H9 (cell line): ENCODE measurements at places on chromosomes 3 and 15.

DNA sequence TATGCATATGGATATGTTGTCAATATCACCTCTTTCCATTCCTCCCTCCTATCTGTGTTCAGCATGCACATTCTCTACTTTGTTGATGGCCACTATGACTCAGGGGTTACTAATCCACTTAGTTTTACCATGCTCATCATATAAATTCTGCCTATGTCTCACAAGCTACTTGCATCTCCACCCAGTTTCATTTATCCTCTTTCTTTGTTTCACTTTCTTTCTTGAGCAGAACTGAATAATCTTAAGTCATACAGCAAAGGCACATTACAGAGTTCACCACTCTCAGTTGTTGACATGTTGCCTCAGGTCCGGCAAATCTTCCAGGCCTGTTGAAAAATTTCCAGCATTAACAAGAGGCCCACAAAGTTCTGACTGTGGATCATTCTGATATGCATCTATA is 71.5 kb downstream of the SSR3 start:
- no peaks in the 10 kb centered on the region for H3K4me1 ChIP-seq
- H3K36me3 ChIP-seq: no peaks in the 10 kb centered on the region
- no peaks in the 10 kb centered on the region for H3K27me3 ChIP-seq
- H3K27ac ChIP-seq: no peak overlapping the region
- no peak for DNase-seq

GRCh38 chr15:78105476-78106241 is 13.3 kb downstream of the SH2D7 start:
- H3K4me1 ChIP-seq: no peaks in the 10 kb centered on the region
- H3K4me3 ChIP-seq: no peak overlapping the region
- no peaks in the 10 kb centered on the region for H3K27me3 ChIP-seq
- H3K27ac ChIP-seq: no peak overlapping the region
- no peak for DNase-seq

GRCh38 chr3:18739099-18739433 is 313.9 kb upstream of the SATB1 start:
- H3K4me1 ChIP-seq: no peaks in the 10 kb centered on the region
- H3K36me3 ChIP-seq: no peaks in the 10 kb centered on the region
- no peak overlapping the region for H3K27ac ChIP-seq
- DNase-seq: no peak
- no peak overlapping the region for H3K4me3 ChIP-seq

DNA sequence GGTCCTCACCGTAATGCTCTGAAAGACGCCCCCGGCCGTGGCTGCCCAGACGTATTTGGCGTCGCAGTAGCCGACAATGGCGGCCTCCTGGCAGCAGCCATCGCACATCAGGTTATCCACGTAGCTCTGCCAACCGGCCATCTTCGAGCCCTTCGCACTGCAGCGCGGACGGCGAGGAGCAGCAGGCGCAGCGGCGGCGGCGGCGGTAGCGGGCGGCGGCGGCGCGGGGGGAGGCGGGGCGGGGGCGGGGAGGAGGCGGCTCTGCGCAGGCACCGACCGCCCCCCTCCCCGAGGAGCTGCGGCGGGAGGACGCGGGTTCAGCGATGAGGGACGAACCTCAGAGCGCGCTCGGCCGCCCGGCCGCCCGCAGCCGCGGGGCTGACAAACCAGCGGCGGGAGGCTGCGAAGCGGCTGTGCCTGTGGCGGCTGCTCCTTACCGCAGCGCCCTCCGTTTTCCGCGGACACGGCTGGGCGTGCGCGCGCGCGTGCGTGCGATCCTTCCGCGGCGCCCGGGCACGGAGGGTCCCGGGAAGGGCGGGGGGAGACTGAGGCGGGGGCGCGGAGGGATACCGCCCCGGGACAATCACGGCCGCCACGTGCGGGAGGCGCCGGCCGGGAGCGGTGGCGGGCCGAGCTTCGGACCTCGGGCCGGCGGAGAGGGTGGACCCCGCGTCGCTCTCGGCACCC is at the start of gene PFN2:
PFN2 (minus strand) TSS at position 180 of the 687 bp plus-strand sequence; CDS start at position 141, 39 bp downstream.
- peak; percentile 76 for DNase-seq
- H3K4me1 ChIP-seq: peaks cover 2% of the 10 kb centered on the region; the same call in 1 of the 2 replicates
- H3K36me3 ChIP-seq: peaks cover 18% of the 10 kb centered on the region
- no peaks in the 10 kb centered on the region for H3K27me3 ChIP-seq
- peak within 1 kb of the TSS; percentile 96 for H3K27ac ChIP-seq
- H3K4me3 ChIP-seq: peak within 1 kb of the TSS; percentile 96

GRCh38 chr3:15667484-15667883 is 65.9 kb downstream of the BTD start:
- H3K27me3 ChIP-seq: no peaks in the 10 kb centered on the region
- no peak overlapping the region for H3K27ac ChIP-seq
- DNase-seq: no peak
- no peak overlapping the region for H3K4me3 ChIP-seq
- peaks cover 3% of the 10 kb centered on the region; the same call in 2 of the 3 replicates for H3K36me3 ChIP-seq
- H3K4me1 ChIP-seq: peaks cover 3% of the 10 kb centered on the region; the same call in 1 of the 2 replicates

DNA sequence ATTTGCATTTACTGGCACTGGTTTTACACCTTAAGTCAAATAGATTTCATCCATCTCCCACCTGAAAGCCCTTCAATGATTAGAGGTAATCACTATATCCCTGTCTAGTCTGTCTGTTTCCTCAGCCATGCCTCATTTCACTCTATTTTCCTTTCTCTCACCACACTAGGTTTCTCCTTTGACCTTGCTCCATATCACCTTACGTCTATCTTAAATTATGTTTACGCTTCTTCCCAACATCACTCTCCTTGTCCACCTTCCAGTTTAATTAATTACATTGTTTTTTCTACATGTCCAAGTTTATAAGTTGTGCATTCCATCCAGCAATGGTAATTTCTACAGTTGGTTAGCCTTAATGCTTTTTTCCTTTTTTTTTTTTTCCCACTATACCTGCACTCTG is 396.7 kb upstream of the PDZRN3 start:
- H3K27ac ChIP-seq: no peak overlapping the region
- no peaks in the 10 kb centered on the region for H3K4me1 ChIP-seq
- H3K4me3 ChIP-seq: no peak overlapping the region

- H3K27ac ChIP-seq: no peak overlapping the region
- no peaks in the 10 kb centered on the region; the same call in 1 of the 2 replicates for H3K27me3 ChIP-seq
- no peak for DNase-seq
- no peaks in the 10 kb centered on the region for H3K4me1 ChIP-seq
- H3K4me3 ChIP-seq: no peak overlapping the region
Observed at GRCh38 chr3:69379661-69380060, 6.2 kb downstream of the FRMD4B start.

- no peaks in the 10 kb centered on the region for H3K4me1 ChIP-seq
- H3K27ac ChIP-seq: no peak overlapping the region
- DNase-seq: no peak
- no peaks in the 10 kb centered on the region for H3K27me3 ChIP-seq
Observed at GRCh38 chr3:62236016-62236415, 137.3 kb downstream of the FEZF2 start.

DNA sequence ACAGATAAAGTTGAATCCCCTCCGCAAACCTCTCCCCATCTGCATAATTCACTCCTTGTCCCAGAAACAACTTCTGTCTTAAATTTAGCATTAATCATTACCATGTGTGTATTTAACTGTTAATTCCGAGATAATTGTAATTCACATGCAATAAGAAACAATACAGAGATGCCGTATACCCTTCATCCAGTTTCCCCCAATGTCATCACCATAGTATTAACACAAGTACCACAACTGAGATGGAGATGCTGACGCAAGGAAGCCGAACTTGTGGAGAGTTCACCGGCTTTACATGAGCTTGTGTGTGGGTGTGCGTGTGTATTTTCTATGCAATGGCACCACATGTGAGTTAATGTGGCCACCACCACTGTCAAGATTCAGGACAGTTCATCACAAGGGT is 39.6 kb upstream of the SEC13 start:
- no peak overlapping the region for H3K27ac ChIP-seq
- no peak overlapping the region for H3K4me3 ChIP-seq
- H3K4me1 ChIP-seq: no peaks in the 10 kb centered on the region

DNA sequence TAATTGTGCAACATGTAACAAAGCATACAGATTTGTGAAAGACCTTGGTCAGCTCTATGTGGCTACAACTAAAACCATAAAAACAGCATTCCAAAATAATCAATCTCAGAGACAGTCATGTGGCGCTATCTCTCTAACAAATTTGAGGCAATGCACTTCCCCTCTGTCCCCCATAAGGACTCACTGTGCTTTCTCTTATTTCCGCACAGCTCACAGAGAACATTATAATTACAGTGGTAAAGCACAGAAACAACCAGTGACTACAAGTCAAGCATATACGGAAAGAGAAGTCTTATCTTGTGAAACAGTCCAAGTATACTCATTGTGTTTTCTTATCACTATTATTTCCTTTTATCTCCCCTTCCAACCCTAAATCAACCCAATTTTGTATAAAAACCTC is 64.3 kb downstream of the RYK start:
- no peaks in the 10 kb centered on the region for H3K27me3 ChIP-seq
- DNase-seq: no peak
- H3K4me1 ChIP-seq: no peaks in the 10 kb centered on the region
- no peak overlapping the region for H3K27ac ChIP-seq
- no peak overlapping the region for H3K4me3 ChIP-seq

- H3K4me3 ChIP-seq: no peak overlapping the region
- DNase-seq: no peak
- H3K4me1 ChIP-seq: no peaks in the 10 kb centered on the region
- no peaks in the 10 kb centered on the region for H3K27me3 ChIP-seq
Observed at GRCh38 chr3:14706096-14706495, 31.2 kb downstream of the C3orf20 start.

- H3K36me3 ChIP-seq: no peaks in the 10 kb centered on the region; the same call in 1 of the 2 replicates
- no peak overlapping the region for H3K27ac ChIP-seq
- no peak overlapping the region for H3K4me3 ChIP-seq
- H3K4me1 ChIP-seq: no peaks in the 10 kb centered on the region
- DNase-seq: peak; percentile 13
Observed at GRCh38 chr3:128312271-128312670, 154.4 kb downstream of the DNAJB8 start.

DNA sequence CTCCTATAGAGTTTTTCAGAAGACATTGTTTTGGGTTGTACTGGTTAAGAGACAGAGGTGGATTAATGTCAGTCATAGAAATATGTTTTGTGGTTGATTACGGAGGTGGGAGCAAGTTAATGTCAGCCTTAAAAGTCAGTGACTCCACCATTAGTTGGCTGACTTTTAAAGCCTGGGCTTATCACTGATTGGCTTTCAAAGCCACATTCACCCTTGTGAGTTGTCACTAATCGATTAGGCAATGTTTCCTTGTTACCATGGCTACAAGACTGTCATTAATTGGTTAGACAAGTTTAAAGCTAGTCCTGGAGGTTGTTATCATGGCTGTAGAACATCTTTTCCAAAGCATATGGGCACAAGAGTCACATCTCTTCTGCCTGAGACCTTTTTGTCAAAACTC is 73.0 kb downstream of the NEO1 start:
- peaks cover 4% of the 10 kb centered on the region; the same call in 1 of the 2 replicates for H3K36me3 ChIP-seq
- no peaks in the 10 kb centered on the region for H3K27me3 ChIP-seq
- no peaks in the 10 kb centered on the region for H3K4me1 ChIP-seq
- DNase-seq: no peak
- no peak overlapping the region for H3K27ac ChIP-seq

- H3K27me3 ChIP-seq: no peaks in the 10 kb centered on the region
- no peak for DNase-seq
- peaks cover 3% of the 10 kb centered on the region for H3K4me1 ChIP-seq
- no peak overlapping the region for H3K4me3 ChIP-seq
Observed at GRCh38 chr3:21142949-21143348, 608.1 kb downstream of the ZNF385D start.

DNA sequence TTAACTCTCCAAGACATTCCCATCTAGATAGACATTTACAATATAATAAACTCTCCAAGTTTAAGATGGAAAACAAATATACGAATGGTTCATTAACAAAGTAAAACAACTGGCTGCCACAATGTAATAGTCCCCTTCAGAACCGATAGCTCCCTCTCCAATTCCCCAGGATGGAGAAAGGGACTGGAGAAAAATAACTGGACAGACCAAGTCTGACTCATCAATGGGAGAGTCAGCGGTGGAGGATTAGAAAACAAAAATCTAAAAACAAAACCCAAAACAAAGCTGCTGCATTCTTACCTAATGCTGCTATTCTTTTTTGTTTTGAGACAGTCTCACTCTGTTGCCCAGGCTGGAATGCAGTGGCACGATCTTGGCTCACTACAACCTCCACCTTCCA is 468.1 kb downstream of the SHQ1 start:
- H3K36me3 ChIP-seq: peaks cover 8% of the 10 kb centered on the region; the same call in 2 of the 3 replicates
- H3K4me3 ChIP-seq: no peak overlapping the region
- no peak overlapping the region for H3K27ac ChIP-seq
- H3K4me1 ChIP-seq: peaks cover 48% of the 10 kb centered on the region; the same call in 1 of the 2 replicates
- DNase-seq: no peak

GRCh38 chr3:56785499-56785898 is 16.2 kb downstream of the ARHGEF3 start:
- no peak overlapping the region for H3K27ac ChIP-seq
- DNase-seq: no peak
- H3K27me3 ChIP-seq: no peaks in the 10 kb centered on the region

GRCh38 chr15:53861792-53862191 is 102.3 kb upstream of the WDR72 start:
- no peak overlapping the region for H3K4me3 ChIP-seq
- H3K27ac ChIP-seq: no peak overlapping the region
- H3K4me1 ChIP-seq: no peaks in the 10 kb centered on the region
- H3K27me3 ChIP-seq: no peaks in the 10 kb centered on the region

GRCh38 chr3:44058868-44059203 is 182.8 kb upstream of the TOPAZ1 start:
- no peaks in the 10 kb centered on the region for H3K36me3 ChIP-seq
- H3K4me1 ChIP-seq: no peaks in the 10 kb centered on the region; the same call in 1 of the 2 replicates
- H3K27me3 ChIP-seq: no peaks in the 10 kb centered on the region
- DNase-seq: no peak
- no peak overlapping the region for H3K27ac ChIP-seq

DNA sequence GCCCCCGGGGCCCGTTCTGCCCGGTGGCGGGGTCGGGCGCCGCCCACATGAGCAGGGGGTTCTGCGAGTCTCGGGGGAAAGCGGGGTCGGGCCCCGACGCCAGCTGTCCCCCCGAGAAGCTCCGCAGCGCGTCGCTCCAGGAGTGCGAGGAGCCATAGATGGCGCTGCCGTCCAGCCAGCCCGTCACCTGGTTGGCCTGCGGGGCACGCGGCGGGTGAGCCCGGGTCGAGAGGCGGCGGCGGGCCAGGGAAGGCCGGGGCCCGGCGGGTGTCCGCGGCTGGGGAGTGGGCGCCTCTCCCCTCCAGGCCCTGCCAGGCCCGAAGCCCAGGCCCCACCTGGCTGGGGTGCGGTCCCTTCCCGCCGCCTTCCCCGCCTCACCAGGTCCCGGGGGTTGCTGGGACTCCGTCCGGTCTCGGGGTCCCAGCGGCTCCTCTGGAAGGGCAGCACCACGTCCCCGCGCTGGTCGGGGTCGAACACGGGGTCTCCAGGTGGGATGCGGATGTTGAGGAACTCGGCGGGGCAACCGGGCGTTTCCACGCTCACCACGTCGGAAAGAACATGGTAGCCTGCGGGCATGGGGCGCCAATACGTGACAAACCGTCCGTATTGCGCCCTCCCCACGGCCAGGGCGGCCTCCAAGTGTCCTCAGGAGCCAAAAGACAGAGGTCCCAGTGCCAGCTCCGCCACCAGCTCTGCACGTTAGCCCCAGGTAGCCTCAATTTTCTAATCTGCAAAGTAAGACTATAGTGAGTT is 2.4 kb downstream of the DUOX2 start:
- no peaks in the 10 kb centered on the region for H3K36me3 ChIP-seq
- H3K27ac ChIP-seq: no peak overlapping the region
- peak overlapping the region; percentile 57; the same call in 1 of the 2 replicates for H3K4me3 ChIP-seq
- H3K4me1 ChIP-seq: no peaks in the 10 kb centered on the region; the same call in 1 of the 2 replicates
- peaks cover 65% of the 10 kb centered on the region for H3K27me3 ChIP-seq
